Stimulated activated CD4-positive, alpha-beta T cell treated with anti-CD3 and anti-CD28 coated beads, Interleukin-15, amount 100 ng/mL, for 1 hour (primary cell): ENCODE measurements at places on chromosomes 6 and 20.
A peak's percentile ranks its signal among the peaks of the same experiment; 100 is the strongest.

- no peak for DNase-seq
These were observed 71.2 kb upstream of the SGK1 start for GRCh38 chr6:134389129-134389528.

GRCh38 chr6:144159742-144160141, 9.4 kb downstream of the STX11 start:
- no peak for DNase-seq

DNA sequence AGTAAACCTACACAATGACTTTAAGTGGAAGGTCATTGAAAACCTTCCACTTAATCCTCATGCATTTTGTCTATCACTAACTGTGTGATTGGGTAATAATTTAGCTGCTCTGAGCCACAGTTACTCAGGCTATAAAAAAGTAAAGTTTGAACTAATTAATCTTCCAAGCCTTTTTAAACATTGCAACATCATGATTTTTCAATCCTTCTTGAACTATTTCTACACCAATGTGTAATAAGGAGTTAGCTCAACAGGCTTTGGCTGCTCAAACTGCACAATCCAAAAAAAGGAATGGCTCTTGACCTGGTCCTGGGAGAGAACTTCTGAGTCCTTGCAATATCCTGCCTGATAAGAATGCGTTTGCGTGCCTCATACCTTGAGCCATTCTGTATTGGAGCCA, 34.8 kb upstream of the FILIP1 start:
- no peak for DNase-seq

- peak; percentile 13 for DNase-seq
These were observed 26.2 kb downstream of the ARHGAP18 start for GRCh38 chr6:129683601-129684322.

GRCh38 chr20:46823271-46823751, 71.3 kb upstream of the EYA2 start:
- DNase-seq: no peak

DNA sequence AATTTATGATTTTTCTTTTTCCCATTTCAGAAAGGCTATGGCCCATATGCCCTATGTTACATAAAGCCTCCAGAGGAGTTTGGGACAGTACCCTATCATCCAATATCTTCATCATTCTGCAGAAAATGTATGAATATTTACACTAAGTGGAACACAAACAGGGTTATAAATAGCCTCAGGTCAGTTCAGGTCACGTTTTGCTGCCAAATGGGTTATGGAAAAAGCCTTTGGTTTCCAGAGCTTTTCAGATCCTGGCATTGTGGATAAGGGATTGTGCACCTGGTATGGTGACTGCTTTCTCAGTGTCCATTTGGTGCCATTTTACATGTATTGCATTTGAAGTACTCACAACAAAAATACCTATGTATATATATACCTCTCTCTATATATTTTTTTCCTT, 29.4 kb downstream of the UTRN start:
- no peak for DNase-seq

GRCh38 chr20:46946796-46947195, 52.2 kb downstream of the EYA2 start:
- no peak for DNase-seq

GRCh38 chr6:34243901-34244884, 4.6 kb downstream of the SMIM29 start:
- DNase-seq: no peak

DNA sequence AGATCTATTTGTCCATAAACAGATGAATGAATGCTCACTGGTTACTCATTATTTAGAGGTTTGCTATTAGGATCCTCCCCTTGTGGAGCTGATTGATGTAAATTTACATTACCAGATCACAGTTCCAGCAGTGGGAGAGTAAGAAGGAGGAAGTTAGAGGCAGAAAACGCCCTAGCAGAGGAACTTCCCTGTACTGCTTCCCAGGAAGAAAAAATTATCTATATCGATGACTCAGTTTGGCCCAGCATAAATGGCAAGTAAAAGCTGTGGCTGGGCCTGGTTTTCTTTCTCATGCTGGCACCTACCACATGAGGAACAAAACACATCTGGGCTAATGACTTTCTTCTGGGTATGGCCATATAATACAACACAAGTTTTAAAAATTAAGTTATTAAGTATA, 35.7 kb downstream of the DNAAF9 start:
- DNase-seq: no peak

DNA sequence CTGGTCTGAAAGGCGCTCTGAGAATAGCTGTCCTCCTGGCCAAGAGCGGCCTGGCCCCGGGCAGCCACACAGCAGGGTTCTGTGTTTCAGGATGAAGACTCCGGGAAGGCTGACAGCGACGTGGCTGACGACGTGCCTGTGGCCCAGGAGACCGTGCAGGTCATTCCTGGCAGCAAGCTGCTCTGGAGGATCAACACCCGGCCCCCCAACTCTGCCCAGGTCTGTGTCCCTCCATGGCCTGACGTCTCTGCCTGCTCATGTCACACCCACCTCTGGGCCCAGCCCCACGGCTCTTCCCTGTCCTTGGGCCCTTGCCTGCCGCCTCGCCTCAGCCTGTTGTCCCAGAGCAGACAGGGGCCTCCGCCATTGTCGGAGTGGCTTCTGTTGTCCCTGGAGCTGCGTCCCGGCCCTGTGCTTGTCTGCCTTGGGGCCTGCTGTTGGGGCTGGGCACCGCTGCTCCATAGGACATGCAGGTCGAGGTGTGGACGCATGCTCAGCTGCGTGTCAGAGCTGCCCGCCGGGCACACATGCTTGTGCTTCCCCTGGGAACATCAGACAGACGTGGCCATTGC, 16.2 kb upstream of the ADRM1 start:
- no peak for DNase-seq

DNA sequence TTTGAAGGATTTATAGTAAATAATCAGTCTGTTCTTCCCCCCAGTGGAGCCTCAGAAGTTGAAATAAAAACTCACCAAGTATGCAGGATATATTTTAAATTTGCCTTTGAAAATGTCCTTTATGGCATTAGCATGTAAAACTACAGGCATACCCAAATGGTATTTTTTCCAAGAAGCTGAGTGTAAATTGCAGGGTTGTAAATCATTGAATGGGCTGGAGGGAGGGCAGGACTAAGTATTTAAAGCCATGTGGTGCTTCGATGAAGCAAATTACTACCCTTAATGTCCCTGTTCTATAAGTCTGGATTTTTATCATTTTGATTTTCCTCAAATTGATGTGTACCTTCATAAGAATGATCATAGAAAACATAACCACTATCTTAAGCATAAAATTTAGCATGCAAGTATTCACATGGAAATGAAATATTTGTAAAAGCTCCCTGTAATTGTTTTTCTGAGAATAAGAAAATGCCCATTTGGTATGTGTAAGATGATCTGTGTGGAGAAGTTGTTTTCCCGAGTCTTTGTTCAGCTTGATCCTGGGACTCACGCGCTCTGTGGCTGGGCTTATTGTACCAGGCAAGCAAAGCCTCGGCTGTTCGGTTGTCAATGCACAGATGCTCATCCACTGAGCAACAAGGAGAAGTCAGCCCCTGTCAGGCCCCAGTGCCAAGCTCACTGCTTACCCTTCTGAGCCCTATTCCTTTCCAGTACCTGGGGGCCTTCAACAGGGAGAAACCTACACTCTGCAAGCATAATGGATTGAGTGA, 66.7 kb downstream of the CD164 start:
- DNase-seq: no peak

DNA sequence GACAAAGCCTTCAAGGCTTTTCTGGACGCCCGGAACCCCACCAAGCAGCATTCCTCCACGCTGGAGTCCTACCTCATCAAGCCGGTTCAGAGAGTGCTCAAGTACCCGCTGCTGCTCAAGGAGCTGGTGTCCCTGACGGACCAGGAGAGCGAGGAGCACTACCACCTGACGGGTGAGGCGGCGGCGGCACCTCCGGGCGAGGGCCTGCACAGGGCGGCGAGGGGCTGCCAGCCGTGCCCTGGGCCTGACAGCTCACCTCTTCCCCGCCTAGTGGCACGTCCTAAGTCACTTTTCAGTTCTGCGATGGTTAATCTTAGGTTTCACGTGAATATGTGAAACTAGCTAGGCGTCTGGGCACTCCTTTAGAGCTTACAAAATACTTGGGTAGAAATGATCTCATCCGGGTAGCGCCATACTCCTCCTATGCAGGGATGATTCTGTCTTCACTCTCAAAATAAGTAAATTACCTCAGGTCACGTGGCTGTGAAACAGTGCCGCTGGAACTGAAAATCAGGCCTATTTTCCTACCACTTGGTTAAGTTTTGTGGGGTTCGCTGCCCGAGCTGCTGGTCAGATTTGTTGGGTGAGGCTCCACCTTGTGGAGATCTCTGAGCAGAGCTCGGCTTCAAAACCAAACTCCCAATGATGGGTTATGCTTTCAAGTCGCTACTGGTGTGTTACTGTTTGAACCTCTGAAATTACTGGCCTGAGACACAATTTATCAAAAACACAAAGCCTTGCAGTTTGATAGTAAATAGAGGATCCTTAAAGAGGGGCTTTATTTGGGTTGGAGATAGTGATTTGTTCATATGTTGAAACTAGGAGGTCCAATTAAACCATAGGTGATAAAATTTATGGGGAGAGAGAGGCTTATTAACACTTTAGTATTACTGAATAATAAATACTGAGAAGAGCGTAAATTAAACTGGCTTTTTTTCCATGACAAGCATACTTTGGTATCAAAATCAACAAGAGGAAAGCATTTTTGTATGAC, 15.5 kb upstream of the CLDN20 start:
- no peak for DNase-seq

DNA sequence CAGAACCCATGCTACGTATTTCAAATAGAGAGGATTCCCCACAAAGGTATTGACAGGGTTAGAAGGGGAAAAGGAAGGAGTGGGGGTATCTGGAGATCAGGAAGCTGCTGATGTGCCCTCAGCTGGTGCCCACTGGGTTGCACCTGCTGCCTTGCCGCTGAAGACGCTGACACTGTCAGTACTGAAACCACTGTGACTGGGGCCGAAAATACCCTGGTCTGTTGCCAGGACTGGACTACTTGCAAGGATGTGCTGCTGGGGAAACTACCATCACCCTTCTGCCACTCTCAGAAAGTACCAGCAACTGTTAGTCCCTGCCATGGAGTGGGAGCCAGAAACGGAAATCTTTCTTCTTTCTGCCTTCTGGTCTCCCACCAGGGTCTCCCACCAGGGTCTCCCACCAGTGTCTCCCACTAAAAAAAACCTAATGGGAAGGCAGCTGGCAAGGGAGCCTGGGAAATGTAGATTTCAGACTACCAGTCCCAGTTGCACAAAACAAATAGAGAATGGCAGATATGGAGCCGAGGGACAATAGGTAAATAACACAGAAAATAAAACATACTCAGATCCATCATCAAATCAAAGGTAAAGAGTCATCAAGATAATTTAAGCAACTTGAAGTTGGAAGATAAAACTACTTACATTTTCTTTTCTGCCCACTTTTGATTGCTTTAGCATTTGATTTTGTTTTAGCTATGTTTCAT, 204.8 kb downstream of the TPBG start:
- no peak for DNase-seq

GRCh38 chr6:157276134-157276532, 47.2 kb downstream of the TMEM242 start:
- no peak for DNase-seq

GRCh38 chr6:42446996-42447395, 4.7 kb downstream of the TRERF1 start:
- no peak for DNase-seq

DNA sequence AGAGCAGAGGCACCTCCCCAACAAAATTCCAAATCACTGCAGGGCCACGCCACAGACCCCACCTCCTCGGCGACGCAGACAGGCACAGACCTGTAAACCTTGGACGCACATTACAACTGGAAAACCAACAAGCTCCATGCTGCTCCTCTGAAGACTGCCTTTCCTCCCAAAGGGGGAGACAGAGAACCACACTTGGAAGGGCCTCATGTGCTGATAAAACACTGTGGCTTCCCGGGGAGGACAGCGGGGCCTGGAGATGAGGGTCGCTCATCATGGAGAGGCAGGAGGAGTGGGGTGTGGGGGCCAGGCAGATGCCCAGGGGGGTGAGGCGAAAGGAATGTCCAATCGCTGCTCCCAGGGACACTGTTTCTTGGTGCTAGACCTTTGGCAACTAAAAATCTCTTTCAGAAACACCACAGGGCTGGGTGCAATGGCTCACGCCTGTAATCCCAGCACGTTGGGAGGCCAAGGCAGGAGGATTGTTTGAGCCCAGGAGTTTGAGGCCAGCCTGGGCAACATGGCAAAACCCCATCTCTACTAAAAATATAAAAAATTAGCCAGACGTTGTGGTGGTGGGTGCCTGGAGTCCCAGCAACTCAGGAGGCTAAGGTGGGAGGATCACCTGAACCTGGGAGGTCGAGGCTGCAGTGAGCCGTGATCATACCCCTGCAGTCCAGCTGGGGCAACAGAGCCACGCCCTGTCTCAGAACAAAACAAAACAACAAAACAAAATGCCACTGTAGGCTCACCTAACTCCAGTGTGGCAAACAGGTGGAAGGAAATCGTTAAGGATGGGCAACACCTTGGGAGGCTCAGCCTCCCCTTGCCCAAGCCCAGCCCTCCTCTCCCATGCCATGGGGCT, 53.8 kb downstream of the ABHD12 start:
- no peak for DNase-seq

GRCh38 chr6:16473908-16474771, 235.8 kb downstream of the GMPR start:
- DNase-seq: no peak
